ENCODE measurements at places on chromosomes 1 and 21.
A peak's percentile ranks its signal among the peaks of the same experiment; 100 is the strongest.

GRCh38 chr1:88039240-88039639 lies 644.8 kb upstream of the PKN2 start:
- no peak for DNase-seq

DNA sequence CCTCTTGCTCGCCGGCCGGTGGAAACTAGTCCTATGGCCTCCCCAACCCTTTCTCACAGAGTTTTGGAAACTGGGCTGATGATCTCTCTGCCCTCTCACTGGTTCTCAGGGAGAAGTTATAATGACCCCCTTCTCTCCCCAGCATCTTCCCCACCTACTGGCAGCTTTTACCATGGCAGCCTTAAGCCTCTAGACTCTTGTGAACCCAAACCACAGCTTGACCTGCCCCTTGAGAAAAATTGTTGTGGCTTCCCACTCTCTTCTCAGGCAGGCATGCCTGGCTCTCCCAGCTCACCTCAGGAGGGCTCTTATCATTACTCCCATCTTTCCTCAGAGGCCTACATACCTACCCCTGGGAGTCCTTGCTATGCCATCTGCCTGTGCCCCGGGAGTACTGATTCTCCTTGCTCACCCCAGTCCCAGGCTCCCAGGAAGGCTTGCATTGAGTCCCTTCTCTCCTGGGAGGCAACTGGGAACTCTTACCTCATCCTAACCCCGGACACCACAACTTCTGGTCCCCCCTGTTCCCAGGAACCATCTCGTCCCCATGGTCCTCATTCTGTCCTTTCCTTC lies 1.6 kb downstream of the NSUN4 start:
- peak; percentile 24 for DNase-seq

- DNase-seq, result peak; percentile 53
Observed at GRCh38 chr1:115314765-115315164, 23.3 kb downstream of the NGF start.

- DNase-seq, result no peak
Observed at GRCh38 chr1:197972406-197972805, 55.2 kb downstream of the LHX9 start.

- DNase-seq, result no peak
Observed at GRCh38 chr1:51669816-51670215, 52.9 kb downstream of the OSBPL9 start.

DNA sequence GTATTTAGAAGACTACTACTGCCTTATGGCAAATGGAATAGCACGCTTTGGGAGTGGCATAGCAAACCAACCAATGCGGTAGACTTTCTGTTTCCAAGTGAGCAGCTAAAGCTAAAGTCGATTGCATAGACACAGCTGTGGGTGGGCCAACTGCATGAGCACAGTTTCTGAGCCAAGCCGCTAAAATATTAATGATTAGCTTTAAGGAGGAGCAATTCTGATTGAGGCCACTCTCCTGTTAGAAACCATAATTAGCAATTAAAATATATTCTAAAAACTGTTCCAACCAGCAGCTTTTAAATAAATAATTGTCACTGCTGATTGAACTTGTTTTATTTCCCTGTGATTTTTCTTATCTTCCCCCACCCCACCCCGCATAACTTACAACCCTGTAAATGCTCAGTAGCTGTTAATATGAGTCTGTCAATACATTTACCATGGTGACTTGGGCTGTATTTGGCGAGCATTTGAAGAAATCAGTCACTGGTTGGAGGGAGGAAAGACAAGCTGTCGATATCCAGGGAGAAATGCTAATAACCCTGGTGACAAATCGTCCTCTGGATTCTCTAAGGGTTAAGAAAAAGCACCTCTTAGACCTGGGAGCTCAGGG lies 32.2 kb downstream of the RNF220 start:
- DNase-seq, result no peak

- no peak for DNase-seq
Observed at GRCh38 chr1:9020305-9020704, 5.9 kb downstream of the SLC2A7 start.

DNA sequence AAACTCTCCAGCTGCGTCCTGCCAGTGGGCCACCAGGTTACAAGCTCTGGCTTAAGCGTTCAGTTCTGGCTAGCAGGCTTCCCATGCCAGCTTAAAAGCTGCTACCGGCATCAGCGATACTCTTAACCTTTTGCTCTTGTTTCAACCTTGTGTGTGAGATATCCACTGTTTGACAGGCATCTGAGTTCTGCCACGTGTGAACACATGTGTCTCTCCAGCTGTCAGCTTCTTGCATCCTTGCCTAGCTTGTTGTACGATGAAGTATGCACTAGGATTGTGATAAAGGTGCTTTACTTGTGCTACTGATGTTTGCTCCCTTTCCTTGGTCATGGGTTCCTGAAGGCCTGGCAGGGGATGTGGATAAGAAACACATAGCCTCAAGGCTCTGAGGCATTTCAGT lies 201.6 kb downstream of the PRDM2 start:
- DNase-seq, result no peak

DNA sequence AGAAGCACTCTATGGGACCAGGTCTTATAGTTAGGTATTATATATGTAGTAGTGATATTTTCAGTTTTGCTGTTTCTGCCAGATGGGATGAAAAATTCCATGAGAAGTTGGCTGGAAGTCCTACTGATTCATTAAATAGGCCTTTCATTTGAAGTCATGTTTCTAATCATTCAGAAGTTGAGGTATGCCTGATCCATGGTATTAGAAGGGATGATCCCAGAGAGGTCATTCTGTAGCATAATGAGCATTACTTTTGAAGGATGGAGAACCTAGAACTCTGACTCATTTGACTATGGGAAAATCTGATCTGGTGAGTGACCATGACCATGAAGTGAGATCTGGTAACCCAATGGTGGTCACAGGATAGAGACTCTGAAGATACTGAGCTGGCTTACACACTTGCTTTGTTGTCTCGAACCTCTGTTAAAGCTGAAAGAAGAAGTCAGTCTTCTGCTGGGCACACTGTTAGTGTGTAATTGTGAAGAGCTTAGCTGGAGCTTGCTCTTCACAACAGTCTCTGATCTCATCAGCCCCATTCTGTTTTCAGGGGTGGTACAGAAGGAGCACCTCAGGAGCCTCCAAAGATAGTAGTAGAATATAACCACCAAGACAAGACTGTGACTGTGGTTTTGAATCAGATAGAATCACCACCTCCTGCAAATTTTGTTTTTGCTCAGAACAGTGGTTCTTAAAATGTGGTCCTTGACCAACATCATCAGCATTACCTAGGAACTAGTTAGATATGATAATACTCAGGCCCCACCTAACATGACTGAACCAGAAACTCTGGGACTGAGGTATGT lies 9.0 kb downstream of the MGST3 start:
- DNase-seq, result peak; percentile 13

GRCh38 chr1:37255136-37255795 lies 219.1 kb upstream of the ZC3H12A start:
- no peak for DNase-seq

DNA sequence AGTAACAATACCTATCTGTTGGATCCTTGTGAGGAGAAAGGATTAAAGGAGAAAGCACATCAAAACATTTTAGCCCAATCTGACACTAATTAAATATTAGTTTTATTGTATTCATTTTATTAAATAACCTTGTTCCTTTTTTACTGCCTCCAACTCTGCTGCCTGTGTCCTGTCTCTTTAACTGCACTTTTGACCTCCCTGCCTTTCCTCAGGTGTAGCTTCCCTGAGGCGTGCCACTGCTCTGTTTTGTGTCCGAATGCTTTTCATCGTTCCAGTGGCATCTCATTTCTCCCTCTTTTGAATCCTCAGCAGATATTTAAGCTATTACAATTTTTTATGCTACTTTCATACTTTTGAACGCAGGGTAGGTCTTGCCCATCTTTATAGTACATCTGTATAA lies 10.3 kb downstream of the SPRTN start:
- no peak for DNase-seq

GRCh38 chr1:55446351-55446750 lies 231.2 kb upstream of the USP24 start:
- DNase-seq, result peak; percentile 50

DNA sequence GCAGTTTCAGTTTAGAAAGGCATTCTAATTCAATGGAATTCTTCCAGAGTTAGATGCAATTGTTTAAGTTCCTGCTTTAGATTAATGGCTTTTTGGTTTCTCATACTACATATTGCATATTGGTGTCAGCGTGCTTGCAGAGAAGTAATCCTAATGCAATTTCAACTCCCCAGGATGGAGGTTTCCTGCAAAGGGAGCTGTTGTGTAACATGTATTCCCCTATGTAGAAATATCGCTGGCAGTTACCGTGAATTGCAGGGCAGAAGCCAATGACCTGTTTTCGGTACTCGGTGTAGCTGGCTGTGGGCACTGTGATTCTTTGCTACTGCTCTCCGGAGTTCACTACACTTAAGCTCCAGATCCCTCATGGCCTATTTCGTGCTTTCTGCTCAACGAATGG lies 256.1 kb upstream of the PTBP2 start:
- no peak for DNase-seq

DNA sequence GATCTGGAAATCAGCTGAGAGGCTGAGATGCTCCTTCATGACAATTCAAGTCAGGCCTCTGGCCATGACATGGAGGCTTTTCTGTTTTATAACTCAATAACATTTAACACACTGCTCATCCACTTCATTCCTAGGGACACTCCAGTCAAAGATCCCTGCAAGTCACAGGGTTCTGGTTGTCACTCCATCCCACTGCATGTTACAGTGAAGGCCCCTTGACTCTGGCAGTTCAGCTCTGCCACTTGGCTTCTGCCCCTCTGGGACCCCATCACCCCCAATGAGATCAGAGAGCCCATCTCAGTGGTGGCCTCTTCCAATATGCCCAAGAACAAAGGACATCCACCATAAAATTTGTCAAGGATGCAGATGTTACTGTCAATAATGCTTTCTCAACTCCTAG lies 10.0 kb upstream of the FAM110D start:
- no peak for DNase-seq

- no peak for DNase-seq
Observed at GRCh38 chr1:89198081-89198480, 661 bp downstream of the GBP4 start.

DNA sequence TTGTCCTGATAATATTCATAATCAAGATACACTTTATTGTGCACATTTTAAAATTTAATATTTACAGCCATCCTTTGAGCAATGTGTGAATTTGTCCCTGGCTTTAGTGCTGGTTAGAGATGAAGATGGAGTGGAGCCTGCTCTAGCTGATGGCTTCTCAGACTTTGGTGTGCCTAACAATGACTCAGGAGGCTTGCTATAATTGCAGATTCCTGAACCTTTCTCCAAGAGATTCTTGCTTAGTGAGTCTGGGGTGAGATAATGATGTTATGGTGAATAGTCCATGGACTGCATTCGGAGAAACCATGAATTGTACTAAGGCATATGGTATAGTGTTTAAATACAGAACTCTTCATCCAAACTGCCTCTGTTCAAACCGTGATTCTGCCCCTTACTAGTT lies 307.1 kb downstream of the PAPPA2 start:
- DNase-seq, result peak; percentile 55

- DNase-seq, result no peak
Observed at GRCh38 chr1:111509997-111510375, 6.6 kb upstream of the ADORA3 start.

DNA sequence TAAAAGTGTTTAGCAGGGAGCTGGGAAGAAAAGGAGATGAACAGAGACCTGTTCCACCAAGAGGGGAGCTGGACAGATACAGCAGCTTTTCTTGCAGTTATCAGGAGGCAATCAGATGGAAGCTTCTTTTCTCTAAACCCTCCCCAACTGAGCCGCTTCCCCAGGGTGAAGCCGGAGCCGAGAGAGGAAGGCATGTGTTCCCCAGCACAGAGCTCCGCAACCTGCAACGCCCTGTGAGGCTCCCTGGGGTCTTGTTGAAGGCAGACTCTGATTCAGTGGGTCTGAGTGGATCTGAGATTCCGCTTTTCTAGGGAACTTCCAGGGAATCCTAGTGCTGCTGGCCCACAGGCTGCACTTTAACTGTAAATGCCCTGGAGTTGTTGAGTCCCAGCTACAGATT lies 139.1 kb upstream of the COA6 start:
- no peak for DNase-seq

DNA sequence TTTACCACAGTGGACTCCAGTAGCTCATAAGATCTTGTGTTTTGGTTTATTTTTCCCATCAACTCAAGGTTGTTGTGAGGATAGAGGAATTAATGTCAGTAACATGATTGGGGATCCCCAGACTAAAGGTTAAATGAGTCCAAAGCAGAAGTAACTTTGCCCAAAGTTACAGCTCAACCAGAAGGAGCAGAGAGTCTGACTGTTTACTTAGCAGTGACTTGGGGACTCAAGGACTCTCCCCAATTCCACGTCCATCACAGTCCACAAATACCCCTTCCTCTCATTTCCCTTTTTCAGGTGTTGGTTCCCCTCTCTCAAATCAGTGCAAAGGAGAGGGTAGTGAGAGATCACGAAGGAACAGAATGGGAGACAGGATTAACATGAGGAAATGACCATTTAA lies 4.0 kb upstream of the ETV3 start:
- no peak for DNase-seq

DNA sequence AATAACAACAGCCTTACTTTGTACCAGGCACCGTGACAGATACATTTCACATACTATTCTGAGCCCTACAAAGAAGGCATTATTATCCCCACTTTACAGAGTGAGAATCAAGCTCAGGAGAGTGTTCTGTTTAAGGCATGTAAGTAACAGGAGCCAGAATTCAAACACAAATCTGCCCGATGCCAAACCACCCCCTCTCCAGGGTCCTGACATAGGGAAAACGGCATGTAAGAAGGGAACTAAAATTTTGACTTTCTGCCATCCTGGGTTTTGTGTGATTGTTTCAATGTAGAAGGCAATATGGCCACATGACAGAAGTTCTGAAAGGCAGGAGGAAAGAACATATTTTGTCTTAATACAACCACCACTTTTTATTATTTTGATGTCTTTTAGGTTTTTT lies 5.5 kb downstream of the FUCA1 start:
- DNase-seq, result no peak

- DNase-seq, result peak; percentile 43
Observed at GRCh38 chr21:45699966-45700365, 56.4 kb downstream of the PCBP3 start.

DNA sequence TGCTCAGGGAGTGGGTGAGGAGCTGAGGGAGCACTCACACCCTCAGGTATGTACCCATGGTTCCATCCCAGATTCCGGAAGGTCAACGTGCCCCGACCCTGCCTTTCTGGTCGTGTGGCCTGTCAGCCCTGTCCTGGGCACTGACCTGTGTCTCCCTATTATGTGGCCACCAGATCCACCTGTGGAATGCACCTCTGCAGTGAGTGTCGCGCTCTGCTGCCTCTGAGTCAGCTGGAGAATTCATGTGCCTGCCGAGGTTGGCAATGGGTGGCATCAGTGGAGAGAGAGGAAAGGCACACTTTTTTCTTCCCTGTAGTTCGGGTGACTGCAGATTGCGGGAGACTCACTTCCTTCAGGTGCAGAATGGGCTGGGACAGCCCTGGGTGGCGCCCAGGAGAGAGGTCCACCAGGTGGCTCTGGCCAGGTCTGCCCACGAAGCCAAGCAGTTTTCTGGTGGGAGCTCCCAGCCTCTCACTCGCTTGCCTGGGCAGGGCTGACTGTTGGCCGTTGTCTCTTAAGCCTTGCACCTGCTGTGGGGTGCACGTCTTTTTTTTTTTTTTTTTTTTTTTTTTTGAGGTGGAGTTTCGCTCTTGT lies 176.1 kb upstream of the TMEM51 start:
- no peak for DNase-seq

Data from AG08395 (cell line).